GM12892 (cell line): ENCODE measurements at places on chromosomes 3 and 15.

- no peak for DNase-seq
These were observed 35.7 kb upstream of the SPSB4 start for GRCh38 chr3:141015481-141015880.

DNA sequence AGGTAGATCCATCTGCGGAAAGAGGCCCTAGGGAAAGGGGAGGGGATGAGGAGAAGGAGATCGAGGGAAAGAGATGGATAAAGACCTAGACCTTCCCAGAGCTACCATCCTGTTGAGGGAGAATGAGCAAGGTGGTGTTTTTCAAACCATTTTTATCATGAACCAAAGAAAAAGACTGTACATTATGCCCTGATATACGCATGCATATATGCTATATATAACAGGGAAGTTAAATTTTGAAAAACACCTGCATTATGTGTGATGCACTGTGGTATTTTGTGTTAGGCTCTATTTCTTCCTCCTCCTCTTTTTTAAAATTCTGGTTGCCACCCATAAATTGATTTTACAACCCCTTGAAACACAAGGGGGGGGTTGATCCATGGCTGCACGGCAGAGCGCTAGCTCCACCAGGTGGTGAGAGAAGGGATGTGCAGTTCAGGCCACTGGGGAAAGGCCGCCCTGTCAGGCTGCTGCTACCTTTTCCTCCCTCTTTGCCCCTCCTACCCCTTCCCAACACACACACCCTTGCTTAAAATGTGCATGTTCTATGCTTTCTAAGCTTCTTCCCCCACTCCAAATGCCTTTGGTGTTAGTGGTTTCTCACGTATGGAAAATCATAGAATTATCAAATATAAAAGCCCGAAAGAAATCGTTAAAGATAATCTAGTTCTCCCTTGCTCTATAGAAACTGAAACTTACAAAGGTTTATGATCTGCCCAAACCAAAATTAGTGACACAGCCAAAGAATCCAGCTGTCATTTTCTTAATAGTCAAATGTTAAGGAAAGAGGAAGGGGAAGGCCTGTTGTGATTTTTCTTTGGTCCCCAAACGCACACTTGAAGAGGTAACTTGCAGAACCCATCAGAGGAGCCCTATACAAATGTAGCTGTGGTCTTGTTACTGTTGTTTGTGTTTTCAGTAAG lies 262.0 kb upstream of the UMPS start:
- peak; percentile 40 for DNase-seq

- no peak for DNase-seq
These were observed 109.7 kb downstream of the SV2B start for GRCh38 chr15:91209726-91210125.

- DNase-seq: peak; percentile 47
These were observed at the start of gene NME9 for GRCh38 chr3:138329127-138329983. NME9 (minus strand) TSS chr3:138329851; CDS start chr3:138329335, 516 bp downstream.

- no peak for DNase-seq
These were observed 226.6 kb upstream of the TLE3 start for GRCh38 chr15:70324001-70324974.

DNA sequence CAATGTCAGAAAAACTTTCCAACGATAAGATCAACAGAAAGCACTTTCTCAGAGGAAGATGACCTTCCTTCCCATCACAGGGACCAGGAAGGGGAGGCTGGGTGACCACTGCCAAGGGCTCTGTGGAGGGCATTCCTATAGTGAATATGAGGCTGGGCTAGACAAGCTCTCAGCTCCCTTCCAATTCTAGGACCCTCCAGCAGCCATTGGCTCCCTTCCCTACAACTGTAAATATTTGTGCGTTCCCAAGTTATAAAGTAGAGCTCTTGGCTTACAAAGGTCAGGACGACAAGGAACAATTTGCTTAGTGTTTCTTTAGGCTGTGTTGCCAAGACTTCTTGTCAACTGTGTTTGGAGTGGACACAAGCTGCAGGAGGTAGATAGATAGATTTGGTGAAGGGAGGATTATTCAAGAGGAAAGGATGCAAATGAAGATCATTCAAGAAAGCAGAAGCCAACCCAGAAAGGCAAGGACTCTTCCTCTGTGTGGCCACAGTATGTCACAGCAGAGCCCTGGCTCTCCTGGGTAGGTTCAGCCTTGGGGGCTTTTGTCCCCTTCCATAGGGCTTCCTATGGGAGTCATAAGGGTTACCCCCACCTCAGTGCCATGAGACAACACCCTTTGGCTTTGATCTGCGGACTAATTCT lies 223.6 kb upstream of the TLE3 start:
- no peak for DNase-seq

DNA sequence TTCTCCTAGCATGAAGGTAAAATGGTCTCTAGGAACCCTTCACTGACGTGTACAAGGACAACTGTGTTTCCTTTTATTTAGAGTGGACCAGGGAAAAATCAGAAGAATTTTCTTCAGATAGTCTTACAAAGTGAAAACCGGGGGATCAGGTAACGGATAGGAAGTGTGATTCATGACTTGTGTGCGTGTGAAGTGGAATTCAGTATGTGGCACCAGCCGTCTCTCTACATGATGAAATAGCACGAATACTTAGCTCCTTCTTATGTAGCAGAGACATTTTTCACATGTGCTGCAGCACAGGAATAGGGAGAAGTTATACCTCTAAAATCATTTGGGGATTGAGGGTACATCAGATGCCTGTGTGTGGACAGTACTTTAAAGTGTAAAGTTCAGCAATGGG lies 159.2 kb downstream of the MEX3B start:
- DNase-seq: no peak

DNA sequence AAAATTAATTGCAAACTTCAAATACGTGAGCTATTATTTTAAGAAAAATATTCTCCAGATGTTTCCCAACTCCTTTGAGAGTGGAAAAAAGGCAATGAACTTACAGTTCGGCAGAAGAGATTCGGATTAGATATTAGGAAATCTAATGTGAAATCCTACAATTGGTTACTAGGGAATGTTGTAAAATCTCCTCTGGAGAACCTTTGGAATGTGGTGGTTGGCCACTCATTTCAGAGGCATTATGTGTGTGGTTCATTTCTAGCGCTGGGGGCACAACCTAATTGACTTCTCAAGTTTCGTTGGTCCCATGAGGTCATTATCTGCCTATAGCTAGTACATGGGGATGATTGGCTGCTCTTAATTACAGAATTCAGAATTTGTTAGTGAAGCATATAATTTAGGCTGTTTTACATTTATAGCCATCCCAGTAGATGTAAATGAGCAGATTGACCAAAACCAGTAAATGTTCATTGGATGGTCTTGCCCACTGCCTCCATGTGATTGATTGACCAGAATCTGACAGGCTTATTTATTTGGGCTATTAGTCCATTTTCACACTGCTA lies 34.6 kb upstream of the CMSS1 start:
- DNase-seq: no peak

DNA sequence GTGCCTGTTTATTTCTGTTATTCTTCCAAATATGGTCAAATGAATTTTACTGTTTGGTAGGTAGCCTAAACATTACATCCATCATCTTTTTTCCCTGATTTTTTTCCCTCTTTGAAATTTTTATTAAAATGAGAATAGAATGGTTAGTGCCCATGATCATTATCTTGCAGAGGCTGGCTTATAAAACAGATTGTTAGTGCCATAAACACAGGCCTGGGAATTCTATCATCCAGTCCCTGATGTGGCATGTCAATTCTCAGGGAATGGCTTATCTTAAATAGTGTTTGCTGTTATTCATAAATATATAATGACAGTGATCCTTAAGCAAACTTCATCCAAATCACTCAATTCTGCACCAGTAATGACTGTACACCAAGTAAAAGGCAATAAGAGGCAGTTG lies 207.3 kb downstream of the TUSC7 start:
- no peak for DNase-seq

DNA sequence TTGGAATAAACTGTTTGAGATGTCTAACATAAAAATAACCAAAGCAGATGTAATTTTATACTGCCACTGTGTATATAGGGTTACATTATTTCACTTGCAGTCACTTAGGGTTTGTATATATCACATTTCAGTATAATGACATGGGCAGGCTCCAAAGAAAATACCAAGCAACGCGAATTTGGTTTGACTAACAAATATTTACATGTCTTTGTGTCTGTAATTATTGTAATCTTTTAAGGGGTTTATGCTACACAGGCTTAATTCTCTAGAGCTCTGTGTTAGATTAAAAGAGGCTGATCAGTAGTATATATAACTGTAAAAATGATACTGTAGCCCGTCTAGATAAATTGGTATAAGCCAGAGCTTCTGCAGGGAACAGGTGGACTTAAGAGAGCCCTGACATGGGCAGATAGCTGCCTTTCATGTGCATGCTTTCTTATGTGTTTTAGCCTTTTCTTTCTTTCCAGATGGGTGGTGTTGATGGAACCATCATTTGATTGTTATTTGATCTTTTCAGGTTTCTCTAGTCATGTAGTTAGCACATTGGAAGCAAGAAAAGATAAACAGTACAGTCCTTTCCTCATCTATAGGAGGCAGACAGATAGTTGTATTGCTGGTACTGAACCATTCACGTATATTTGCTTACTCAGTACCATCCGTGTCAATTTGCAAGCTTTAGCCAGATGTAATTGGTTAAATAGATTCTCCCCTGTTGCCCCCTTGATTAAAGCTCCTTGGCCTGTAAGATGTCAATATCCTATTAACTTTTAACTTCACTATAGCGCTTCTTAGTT lies 86.1 kb downstream of the GALK2 start:
- DNase-seq: no peak

GRCh38 chr3:167798443-167798842 lies 62.9 kb downstream of the SERPINI1 start:
- DNase-seq: no peak

DNA sequence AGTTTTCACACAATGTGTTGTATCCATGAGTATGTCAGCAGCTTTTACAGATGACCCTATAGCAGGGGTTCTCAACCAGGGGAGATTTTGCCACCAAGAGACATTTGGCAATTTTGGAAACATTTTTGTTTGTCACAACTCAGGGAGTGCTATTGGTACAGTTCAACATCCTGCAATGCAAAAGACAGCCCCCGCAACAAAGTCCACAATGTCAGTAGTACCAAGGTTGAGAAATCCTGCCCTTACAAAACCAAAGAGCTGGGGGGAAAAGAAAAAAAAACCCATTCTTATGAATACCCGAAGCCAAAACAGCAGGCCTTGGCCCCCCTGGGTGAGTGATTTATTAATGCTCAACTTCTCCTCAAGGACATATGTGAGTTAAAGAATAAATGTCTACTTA lies 99.1 kb downstream of the LARS2 start:
- DNase-seq: no peak

GRCh38 chr3:172305552-172305951 lies 142.7 kb downstream of the GHSR start:
- DNase-seq: no peak

DNA sequence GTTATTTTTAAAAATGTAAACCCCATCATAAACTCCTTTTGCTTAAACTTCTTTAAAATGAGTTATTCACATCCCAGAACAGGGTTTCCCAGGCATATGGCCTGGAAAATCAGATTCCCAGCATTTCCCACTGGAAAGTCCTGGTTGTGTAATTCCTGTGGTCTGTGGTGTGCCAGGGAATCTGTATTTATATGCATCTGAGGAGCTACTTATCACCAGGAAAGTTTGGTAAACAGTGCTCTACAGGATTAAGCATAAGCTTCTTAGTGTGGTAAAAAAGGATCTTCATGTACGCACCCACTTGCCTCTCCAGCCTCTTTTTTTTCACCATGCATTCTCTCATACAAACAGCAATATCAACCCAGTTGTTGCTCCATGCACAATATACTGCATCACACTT lies 28.2 kb downstream of the MEIS2 start:
- no peak for DNase-seq

DNA sequence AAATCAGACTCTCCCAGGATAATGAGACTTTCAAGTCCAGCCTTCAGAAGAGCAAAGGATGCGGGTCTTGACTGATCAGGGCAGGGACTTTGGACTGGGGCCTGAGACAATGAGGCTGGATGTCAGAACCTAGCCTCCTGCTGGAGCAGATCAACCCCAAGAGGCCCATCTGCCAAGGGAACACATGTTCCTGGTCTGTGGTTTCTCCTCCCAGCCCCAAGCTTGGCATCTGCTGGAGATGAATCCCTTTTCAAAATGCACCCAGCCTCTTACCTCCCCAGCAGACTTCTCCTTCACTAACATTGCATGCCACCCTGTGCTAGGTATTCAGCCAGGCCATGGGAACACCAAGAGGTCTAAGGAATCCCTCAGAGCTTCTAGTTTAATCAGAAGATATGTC lies 43.7 kb upstream of the MFGE8 start:
- DNase-seq: no peak

GRCh38 chr3:23676093-23676492 lies 129.7 kb upstream of the UBE2E1 start:
- no peak for DNase-seq

- DNase-seq: no peak
These were observed 622.1 kb downstream of the IGSF11 start for GRCh38 chr3:118412503-118412902.

- DNase-seq: no peak
These were observed 170.4 kb downstream of the P3H2 start for GRCh38 chr3:189950258-189950657.

DNA sequence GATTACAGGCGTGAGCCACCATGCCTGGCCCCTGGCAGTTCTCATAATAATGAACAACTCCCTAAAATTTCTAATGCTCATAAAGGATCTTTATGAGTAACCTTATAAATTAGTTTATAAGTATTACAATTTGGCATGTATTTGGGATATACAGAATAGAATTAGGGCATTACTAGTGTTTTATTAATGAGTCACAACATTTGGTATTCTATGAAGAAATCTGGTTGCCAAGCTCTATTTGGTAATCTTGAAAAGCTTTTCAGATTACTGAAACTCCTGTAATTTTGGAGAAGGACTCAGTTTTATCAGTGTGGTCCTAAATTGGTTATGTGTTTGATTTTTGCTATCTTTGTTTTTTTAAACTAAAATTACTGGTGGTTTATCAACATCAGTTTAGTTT lies 45.8 kb downstream of the TM6SF1 start:
- no peak for DNase-seq

DNA sequence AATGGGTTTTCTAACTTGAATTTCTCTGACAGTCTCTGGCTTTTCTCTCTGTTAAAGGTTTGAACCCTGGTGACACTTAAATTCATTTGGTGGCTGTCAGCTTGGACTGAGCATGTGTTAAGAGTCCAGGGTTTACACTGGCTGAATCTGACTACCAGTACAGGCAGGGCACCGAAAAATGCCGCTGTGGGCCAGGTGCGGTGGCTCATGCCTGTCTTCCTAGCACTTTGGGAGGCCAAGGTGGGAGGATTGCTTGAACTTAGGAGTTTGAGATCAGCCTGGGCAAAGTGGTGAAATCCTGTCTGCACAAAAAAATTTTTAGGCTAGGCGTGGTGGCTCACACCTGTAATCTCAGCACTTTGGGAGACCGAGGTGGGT lies 1.8 kb downstream of the MANF start:
- no peak for DNase-seq

DNA sequence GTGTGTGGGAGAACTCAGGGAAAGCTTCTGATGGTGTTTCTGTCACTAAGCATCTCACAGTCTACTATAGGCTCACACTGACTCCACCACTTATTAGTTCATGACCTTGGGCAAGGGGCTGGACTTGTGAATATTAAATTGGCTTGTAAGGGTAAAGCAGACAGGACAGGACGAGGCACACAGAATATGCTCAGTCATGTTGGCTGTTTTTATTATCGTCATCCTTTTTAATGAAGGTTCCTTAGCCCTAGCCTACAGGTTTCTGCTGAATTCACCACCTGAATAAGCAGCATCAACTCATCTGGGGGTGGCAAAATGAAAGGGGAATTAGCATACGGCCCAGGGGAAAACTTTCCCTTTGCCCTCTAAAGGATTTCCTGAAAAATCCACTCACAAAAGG lies 39.6 kb upstream of the LIPC start:
- DNase-seq: no peak
